ENCODE measurements at places on chromosomes 2 and 18.

- no peak for DNase-seq
Observed at GRCh38 chr2:62604336-62604735, 98.3 kb upstream of the TMEM17 start.

DNA sequence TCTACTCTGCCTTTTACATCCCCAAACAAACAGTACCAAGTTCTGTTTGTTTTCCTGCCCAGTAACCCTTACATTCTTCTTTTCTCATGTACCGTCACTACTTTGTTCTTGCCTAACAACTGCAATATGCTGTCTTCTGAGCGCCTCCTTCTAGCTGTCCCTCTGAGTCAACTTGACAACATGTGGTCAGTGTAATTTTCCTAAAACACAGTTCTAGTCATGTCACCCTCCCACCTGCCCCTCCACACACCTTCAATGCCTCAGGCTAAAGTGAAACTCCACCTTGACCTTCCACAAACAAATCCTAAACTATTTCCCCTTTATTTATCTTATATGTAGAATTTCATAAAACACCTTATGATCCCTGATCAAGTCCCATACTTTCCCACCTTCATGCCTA, 124.6 kb upstream of the CD302 start:
- DNase-seq = no peak

DNA sequence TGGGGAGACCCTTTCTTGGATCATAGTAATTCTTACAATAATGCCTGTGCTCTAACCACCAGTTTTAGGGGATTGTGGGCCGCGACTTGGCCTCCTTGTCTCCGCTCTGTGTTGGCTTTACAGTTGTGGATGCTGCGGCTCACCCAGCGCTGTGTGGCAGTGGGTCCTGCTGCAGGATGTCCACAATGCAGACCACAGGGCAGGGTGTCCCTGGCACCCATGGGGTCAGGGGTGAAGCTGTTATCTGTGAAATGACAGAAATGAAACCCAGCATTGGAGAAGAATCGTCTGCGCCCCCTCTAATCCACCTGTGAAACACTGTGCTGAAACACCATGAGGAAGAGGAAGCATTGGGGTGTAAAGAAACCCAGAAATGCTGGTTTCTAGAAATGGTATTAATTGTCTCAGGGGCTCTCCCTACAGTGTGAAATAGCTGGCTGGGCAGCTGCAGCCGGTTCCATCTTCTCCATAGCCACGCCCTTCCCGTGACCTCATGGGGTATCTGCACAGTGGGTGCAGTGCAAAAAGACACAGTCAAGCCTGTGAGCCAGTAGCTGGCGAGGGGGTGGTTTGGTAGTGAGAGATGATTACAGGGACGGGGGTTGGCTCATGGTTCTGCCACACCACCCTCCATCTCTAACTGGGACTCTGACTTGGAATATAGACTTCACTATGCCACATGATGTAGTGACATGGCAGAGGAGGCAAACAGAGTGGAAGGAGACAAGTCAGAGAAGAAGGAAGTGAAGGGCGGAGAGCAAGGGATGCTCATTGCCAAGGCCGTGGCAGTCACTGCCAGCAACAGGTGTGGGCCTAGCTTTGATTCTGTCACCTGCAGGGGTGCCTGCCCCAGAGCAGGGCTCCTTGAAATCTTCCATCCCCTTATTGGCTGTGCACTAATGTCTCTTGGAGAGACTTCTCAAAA, 16.2 kb downstream of the INPP4A start:
- no peak for DNase-seq

- DNase-seq = no peak
Observed at GRCh38 chr2:218010140-218010983, 7.6 kb upstream of the TNS1 start.

DNA sequence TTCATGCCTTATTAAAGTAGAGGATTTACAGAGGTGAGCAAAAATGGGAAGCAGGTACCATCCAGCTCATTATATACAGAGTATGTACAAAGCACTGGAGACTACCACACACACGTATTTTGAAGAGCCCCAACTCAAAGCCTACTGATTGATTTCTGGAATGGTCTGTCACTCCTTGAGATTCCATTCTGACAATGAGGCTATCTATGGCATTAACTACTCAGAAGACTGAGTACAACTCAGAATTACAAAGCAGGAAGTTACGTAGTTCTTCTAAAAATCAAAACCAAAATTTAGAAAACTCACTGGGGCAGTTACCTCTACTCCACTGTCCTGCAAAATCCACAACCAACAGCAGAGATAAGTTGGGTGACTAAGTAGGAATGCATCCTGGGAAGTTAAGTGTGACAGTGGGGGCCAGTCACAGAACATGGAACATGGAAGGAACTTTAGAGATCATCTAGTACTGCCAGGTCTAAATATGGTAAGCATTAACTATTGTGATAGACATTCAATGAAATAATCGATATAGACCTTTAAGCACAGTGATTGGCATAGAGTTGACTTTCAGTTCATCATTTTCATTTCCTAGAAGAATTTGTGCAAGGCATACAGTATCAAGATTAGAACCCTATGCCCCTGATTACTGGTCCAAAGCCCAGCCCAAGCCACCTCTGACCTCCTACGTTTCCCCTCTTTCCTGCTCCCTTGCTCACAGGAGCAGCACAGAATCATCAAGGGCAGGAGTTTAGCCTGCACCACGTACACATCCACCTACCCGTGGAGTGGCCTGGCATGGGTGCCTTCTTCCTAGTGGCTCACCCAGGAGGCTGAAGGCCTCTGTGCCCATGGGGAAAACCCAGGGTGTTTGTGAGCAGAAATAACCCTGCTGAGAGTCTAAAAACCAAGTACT, 80.1 kb upstream of the FOSL2 start:
- no peak for DNase-seq

GRCh38 chr18:5941890-5942289, 46.6 kb upstream of the TMEM200C start:
- DNase-seq = no peak

- no peak for DNase-seq
Observed at GRCh38 chr2:240983361-240983995, 14.9 kb upstream of the SNED1 start.

DNA sequence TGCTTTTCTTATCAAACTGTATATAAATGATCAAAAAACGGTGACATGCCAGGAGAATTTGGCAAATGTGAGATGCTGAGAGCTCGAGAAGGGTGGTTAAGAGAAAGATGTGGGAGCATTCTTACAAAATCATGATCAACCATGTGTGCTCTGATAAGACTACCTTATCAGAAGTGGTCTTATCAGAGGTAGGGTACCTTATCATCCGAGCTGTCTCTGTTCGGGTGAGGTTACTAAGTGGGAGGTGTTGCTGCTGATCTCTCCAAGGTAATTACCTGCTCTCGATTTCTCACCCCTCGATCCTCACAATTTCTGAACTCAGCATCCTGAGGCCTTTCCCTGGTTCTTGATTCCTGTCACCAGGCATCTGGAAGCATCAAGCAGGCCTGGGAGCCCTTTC, 813.0 kb upstream of the ID2 start:
- DNase-seq = no peak

DNA sequence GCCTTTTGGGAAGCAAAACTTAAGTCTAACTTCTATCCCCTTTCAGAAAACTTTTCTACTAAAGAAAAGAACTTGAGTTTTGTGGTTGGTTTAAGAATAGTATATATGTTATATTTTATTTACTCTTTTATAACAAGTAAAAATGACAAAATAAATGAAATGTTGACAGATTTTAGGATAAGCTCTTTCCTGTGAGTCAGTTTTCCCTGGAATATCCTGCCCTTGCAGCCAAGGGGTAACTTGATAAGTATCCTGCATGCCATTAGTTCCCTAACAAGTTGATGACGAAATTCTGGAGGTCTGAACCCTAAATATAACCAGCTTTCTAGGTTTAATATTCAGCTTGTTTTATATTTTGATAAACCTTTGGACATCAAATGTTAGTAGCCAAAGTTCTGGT, 7.3 kb upstream of the HTR2B start:
- DNase-seq = no peak

DNA sequence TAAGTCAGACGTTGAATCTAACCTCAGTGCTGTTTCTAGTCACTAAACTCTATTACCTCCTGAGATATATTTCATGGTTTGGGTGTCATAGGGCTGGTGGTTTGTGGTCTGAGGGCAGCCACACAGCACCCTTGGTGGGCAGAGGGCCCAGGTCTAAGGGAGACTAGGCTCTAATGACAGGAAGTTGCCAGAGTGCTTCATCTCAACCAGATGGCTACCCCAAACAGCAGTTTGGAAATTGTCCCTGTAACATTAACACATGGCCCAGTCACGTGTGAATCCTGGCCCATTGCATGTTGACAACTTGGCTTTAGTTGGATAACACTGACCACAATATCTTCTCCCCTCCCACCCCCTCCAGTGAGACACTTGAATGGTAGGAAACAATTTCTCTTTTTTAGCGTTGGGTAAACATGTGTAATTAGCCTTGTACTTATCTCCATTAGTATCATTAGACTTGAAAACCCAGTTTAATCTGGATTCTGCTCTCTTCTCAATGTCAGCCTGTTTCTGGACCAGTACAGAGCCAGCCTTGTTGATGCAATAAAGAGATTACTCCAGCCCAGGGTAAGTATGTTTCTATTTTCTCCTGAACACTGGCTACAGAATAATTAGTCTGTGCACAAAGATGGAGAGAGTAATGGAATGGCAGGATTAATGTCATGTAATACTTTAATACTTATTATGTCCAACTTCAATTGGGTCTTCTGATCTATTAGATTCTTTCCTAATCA, 187.8 kb upstream of the SIX3 start:
- no peak for DNase-seq

DNA sequence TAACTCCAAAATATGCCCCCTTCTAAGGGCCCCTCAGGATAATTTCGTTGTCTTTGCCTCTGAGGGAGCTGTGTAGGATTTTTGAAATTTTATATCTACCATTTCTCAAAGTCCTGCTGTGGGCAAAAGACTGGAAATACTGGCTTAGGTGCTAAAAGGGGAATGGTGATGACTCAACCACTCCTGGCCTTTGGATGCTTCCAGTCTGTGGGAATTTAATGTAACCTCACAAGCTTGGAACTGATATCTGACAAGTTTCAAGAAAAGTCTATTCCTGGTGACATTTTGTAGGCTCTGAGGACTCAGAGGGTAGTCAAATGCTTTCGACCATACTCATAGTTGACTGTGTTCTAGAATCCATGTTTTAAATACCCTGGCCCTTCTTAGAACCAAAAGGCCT, 3.4 kb upstream of the APCDD1 start:
- no peak for DNase-seq

- no peak for DNase-seq
Observed at GRCh38 chr2:127586136-127586535, 50.7 kb downstream of the MYO7B start.

GRCh38 chr2:40041422-40042382, 262.6 kb upstream of the THUMPD2 start:
- DNase-seq = no peak

- DNase-seq = no peak
Observed at GRCh38 chr2:38201784-38202183, 125.8 kb upstream of the CYP1B1 start.

GRCh38 chr2:224801360-224801759, 85.2 kb upstream of the CCDC195 start:
- no peak for DNase-seq

DNA sequence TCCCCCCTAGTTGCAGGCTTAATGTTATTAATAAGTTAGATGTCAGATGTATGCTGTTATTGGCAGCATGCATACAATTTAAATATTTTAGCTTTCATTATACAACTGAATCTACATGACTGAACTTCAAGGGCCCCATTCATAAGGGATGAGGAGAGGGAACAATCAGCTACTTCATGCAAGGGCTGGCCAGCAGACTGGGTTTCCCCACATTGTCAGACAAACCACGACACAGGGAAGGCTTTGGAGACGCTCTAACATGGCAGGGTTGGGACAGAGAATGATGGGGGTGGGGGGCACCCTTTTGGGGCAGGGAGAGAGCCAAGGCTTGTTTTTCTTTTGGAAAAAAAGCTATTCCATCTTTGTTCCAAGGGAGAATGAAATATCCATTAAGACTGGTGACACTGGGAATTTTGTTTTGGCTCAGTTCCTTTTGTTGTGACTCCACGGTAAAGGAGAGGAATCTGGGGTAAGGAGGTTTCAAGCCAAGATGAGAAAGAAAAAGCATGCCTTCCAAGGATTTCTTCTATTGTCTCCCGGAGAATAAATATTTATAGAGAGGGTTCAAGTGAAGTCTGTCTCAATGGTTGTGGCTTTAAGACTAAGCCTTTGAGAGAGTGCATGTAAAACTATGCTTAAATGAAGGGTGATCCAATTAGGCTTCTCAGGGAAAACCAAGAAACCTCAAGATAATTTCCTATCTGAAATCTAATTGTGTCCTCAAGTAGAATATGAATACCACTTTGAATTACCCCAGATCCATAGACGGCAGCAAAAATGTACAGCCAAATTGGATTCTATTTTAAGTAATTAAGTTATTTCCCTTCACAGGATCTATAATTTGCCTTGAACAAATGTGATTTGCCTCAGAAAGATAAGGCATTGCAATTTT, 5.4 kb downstream of the CXCR4 start:
- no peak for DNase-seq

DNA sequence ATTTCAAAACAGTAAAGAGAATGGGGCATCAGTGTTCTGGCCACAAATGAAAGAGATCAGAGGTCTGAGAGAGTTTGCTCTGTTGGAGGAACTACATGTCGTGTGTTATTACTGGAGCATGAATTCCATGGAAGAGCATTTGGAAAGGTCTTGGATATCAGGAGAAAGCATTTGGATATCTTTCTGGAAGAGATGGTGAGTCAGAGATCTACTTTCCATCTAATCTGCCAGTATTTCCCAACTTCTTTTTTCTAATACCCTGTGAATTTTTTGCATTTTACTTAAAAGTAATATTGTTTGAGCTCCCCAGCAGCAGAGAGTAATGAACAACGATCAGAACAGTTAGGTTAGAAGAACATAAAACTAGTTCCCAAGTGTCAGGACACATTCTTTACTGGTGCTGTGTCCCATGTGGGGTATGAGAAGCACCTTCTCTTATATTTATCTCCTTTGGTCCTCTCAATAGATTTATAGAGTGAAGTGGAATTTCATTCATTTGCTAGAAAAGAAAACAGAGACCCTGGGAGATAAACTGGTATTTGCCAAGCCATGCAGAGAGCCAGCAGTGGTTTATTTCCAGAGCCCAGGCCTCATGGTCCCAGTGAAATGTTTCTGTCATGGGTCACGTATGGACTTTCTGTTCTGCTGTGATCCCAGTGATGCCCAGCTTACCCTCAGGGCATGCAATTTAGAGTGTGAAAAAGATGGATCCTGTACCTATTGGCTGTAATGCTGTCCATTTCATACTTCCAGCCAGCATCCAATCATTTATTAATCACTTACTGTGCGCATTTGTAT, 130.8 kb upstream of the NT5C1B start:
- no peak for DNase-seq

- DNase-seq = no peak
Observed at GRCh38 chr2:207254591-207255464, 89.1 kb upstream of the KLF7 start.

- no peak for DNase-seq
Observed at GRCh38 chr18:10099539-10100140, 185.8 kb downstream of the VAPA start.

DNA sequence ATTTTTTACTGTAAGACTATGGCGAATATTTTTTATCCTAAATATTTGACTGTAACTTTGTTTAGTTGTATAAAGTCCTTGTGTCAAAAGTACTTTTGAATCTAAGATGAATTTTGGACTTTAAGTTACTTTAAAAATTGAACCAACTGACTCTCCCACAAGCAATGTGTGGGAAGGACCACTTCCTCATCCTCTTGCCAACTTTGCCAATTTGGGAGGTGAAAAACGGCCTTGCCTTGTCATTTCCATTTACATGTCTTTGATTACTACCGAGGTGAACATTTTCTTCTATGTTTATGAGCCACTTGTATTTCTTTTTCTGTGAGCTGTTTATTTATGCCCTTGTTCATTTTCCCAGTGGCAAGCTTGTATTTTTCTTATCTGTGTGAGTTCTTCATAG, 12.8 kb upstream of the MSGN1 start:
- no peak for DNase-seq

GRCh38 chr2:120955427-120955826, 219.8 kb downstream of the GLI2 start:
- DNase-seq = no peak
